Left renal pelvis (tissue), 4 donors: ENCODE measurements at places on chromosomes 5 and 9.

GRCh38 chr5:81486711-81487110 is 92.8 kb upstream of the ACOT12 start:
- DNase-seq = no peak

GRCh38 chr5:59525957-59526356 is 367.6 kb downstream of the PDE4D start:
- no peak for DNase-seq

- DNase-seq = no peak
These were observed 1.3 kb upstream of the IL3 start for GRCh38 chr5:132059043-132059695.

GRCh38 chr5:18811661-18812060 is 1176.3 kb downstream of the CDH18 start:
- DNase-seq = no peak

- peak; percentile 62 for DNase-seq
These were observed 255.7 kb downstream of the ENC1 start for GRCh38 chr5:74384851-74385250.

- DNase-seq = no peak
These were observed 26.4 kb downstream of the ATP6V0E1 start for GRCh38 chr5:173010021-173010420.

DNA sequence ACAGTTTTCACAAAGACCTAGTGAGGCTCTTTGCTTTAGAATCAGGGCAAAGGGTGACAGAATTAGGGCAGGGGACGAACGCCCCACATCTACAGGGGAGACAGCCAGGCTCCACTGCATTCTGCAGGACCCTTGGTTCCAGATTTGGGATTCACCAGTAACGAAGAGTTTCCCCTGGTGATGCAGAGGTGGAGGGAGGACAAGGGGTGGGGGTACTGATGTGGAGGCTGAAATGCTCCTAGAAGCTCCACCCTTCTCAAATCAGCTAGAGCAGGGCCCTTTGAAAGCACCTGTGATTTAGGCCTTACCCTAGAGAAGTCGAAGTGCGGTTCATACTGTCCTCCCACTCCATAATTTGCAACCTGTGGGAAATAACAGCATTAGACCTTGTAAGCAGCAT is 29.1 kb downstream of the P4HA2 start:
- DNase-seq = no peak

DNA sequence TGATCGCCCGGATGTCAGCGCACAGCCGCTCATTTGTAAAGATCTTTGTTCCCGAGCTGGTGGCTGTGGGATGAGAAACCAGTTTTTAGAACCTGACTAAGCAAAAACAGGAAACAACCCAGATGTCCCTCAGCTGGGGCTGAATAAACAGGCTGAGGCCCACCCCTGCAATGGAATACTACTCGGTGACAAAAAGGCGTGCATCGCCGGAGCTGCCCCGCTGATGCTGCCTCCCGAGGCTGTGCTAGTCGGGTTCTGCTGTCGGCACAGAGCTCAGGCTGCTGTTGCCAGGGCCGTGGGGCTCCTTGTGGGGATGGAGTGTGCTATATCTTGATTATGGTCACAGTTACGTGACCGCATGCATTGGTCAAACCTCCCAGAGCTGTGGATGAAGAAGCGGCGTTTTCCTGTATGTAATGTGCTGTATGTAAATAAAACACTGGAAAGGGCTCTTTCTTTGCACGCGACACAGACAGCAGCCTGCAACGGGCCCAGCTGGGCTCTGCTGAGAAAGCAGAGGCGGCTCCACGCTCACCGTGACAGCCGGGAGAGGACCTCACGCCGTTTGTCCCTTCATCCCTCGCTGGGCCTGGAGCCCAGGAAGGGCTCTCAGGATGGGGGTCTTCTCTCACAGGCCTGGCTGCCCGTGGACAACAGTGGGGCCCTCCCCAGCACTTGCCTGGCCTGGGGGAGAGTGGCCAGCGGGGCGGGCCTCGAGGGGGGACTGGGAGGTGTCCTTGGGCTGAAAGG is 51.5 kb upstream of the RNU6ATAC start:
- DNase-seq = no peak

DNA sequence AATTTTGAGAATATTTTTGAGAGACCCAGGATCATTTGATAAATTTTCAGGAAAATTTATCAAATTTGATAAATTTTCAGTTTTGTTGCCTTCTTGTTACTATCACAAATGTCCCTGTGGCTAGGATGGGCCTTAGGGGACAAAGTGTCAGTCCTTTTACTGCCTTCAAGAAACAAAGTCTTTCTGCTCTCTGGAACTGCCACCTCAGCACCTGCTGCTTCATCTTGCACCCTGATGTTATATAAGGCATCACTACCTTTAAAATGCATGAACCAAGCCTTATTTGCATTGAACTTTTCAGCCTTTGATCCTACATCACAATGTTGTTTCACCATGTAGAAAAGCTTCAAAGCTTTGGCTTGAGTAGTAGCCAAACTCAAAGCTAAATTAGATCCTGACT is 123.0 kb upstream of the CNTLN start:
- DNase-seq = no peak

DNA sequence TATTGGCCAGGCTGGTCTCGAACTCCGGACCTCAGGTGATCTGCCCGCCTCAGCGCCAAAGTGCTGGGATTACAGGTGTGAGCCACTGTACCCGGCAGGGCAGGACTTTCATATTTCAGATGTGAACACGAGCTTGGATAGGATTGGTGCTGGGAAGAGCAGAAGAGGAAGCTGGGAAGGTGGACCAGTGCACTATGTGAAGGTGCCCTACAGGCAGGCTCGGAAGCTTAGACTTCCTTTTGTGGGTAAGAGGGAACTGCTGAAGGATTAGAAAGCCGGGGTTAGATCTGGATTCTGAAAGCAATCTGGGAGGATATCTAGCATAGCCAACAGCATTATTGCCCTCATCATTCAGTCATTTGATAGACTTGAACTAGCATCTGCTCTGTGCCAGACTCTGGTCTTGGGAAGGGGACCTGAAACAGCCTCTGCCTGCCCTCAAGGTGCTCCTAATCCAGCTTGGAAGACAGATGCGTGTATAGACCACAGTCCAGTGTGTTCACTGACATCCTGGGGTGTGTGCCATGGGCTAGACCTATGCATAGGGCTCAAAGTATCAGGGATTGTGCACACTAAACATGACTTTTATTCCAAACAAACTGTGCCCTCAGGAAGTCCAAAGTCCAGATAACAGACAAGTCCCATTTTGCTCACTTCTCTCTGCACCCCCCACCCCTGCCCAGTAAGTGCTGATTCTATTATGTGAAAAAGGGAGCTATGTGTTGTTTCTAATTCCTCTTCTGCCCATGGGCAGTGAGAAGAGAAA is 637 bp downstream of the CBY3 start:
- no peak for DNase-seq

DNA sequence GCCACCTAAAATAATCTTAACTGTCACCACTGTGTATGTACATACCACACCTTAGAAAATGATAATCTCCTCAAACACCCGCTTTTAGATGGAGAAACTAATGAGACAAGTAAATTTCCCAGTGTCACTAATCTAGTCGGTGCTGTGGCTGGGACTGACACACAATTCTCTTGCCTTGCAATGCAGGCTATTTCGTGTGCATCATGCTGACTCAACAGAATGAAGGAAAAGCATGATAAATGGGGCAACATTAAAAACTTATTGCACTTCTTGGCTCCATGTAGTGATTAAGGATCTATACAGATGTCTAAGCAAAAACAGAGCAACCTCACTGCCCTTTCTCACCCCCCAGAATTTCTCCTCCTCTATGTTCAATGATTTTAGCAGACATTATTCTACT is 677.9 kb downstream of the DTWD2 start:
- no peak for DNase-seq

GRCh38 chr5:90562341-90562740 is 3.7 kb downstream of the ADGRV1 start:
- no peak for DNase-seq

- DNase-seq = no peak
These were observed 291.1 kb upstream of the TUT7 start for GRCh38 chr9:86645303-86645702.

DNA sequence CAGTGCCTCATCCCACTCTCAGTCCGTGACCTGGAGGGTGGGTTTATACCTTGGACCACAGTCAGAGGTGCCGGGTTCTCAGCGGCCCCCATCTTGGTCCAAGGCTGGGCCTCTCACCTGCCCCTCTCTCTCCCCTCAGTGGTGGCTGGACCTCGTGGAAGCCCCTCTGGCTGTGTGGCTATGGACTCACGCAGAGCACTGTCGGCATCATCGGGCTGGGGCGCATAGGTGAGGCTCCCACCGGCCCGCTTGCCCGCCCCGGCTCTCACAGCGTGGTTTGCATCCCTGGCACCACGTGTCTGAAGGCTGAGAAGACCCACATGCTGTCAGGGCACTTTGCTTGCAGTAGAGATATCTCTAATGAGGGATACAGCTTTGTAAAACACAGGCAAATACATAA is 5.8 kb downstream of the GRHPR start:
- no peak for DNase-seq

DNA sequence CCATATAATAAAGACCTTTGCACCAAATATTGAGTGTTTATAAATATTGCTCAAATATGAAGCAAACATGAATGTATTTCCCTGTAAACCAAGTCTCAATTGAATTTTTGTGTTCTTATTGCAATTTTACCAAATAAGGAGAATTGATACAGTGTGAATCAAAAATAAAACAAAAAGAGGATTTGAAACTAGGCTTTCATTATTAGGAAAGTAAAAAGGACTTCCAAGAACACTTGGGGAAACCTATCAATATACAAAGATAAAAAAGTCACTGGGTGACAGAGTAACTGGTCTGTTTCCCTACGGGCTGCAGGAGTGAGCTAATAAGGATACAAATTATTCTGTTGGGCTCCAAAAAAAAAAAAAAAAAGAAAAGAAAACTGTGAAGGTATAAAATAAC is 44.8 kb upstream of the SNX2 start:
- no peak for DNase-seq

DNA sequence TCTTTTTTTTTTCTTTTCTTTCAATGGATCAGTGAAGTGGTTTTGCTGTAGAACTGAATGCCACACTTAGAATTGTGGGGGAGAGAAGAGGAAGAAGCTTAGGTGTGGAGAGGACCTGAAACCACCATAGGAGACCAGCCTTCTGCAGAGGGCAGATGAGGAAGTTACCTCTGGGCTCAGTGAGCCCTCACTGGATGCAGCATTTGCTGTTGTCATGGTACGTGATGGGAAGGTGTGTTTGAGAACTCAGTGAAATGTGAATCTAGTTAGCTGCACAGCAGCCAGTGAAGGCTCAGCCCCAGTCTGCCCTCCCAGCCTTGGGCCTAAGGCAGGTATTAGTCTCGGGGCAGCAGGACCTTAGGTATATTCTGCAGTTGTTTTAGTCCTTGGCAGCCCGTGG is 17.5 kb downstream of the CYFIP2 start:
- no peak for DNase-seq

- no peak for DNase-seq
These were observed 106.0 kb upstream of the MYO10 start for GRCh38 chr5:17042041-17042440.

GRCh38 chr9:87498811-87499360 is 1.2 kb downstream of the DAPK1 start:
- peak; percentile 14 for DNase-seq

GRCh38 chr5:1657161-1657741 is 133.5 kb upstream of the LPCAT1 start:
- DNase-seq = no peak

DNA sequence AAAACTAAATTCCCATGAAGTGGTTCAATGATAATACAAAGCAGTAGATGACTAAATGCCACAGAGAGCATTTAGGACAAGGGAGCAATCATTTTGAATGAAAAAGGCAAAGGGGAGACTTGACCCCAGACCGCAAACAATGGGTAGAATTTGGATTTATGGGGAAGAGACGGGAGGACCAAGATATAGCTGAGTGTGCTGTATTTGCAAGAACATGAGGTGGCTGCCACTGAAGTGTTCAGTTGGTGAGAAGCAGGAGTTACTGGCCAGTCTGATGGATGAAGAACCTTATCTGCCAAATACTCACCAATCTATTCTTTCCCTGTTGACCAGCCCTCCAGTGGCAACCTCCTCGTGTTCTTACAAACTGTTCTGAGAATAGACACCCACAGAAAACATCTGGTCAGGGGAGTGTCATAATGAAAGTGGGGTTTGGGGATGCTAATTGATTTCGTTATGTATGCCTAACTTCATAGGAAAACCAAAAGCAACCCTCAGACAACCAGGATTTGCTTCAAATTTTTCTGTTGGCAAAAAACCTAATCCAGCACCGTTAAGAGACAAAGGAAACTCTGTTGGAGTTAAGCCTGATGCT is 19.8 kb downstream of the TDRD7 start:
- no peak for DNase-seq
